Stimulated activated CD4-positive, alpha-beta T cell treated with anti-CD3 and anti-CD28 coated beads, Interleukin-1b, Interleukin-23, amount 100 ng/mL, for 1 hour (primary cell): ENCODE measurements at places on chromosomes 3 and 15.

- no peak for DNase-seq
Measured at GRCh38 chr15:59052915-59053407, 52.0 kb upstream of the CCNB2 start.

DNA sequence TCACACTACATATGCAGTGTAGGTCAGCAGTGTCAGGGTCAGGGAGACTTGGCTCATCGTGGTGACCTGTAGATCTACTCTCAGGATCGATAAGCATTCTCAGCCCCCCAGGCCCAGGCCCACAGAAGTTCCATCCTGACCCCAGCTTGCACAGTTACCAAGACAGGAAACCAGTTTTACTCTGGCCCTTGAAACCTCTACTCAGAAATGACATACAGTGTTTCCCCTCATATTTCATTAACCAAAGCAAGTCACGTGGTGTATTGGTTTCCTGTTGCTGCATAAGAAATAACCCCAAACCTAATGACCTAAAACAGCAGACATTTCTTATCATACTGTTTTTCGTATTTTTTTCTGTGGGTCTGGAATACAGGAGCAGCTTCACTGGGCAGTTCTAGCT lies 242.2 kb downstream of the SLCO3A1 start:
- no peak for DNase-seq

DNA sequence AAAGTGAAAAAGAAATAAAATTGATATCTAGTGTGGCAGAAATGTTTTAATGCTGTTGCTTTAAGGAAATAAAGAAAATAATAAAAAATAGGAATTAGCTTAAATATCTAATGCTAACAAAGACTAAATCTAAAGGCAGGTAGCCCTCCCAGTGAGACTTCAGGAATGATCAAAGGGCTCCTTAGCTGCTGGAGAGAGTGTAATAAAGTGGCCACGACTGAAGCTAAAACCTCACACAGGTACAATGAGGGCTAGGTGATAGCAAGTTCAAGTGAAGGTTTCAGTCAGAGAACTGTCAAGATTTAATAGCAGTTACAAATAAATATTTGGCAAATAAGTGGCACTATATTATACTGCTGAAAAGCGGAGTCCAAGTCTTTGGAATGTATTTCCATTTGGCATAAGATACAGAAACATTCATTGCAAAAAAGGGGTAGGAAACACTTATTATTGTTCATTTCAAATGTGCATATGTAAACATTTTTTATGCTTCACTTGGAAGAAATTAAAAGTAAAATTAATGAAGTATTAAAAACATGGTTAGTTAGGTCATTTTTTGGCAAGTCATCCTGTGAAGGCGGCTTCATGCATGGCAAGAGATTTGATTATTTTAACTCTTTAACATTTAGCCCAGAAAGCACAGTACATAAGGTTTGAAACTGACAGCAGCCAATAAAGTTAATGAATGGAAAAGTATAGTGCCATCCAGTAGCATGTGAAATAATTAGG lies 168.2 kb downstream of the ECT2 start:
- no peak for DNase-seq

- DNase-seq: no peak
Measured at GRCh38 chr3:37982331-37982730, 8.3 kb upstream of the VILL start.

DNA sequence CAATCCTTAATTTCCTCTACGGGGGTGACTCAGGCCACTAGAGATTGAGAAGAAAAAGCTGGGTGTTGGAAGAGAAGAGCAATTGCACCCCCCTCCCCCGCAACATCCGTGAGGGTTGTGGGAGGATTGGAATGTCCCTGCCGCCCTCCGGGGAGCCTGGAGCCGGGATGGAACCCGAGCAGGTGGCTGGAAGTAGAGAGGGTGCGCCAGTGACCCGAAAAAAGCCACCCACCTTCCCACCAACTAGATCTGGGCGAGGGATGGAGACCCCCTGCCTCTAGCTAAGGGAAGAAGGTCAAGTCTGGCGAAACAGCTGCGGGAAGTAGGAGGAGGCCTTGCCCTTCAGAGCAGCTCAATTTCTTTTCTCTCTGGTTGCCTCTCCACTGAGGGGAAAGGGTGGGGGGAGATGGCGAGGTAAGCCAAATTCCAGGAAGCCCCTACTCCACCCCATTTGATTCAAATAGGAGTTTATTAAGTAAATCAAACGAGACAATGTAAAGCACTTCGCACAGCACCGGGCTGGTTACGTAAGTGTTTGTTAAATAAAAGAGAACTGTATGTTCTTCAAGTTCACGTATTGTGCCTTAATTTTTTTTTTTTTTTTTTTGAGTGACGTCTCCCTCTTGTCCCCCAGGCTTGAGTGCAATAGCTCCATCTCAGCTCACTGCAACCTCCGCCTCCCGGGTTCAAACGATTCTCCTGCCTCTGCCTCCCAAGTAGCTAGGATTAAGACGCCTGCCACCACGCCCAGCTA lies 1.1 kb upstream of the WWTR1 start:
- no peak for DNase-seq

DNA sequence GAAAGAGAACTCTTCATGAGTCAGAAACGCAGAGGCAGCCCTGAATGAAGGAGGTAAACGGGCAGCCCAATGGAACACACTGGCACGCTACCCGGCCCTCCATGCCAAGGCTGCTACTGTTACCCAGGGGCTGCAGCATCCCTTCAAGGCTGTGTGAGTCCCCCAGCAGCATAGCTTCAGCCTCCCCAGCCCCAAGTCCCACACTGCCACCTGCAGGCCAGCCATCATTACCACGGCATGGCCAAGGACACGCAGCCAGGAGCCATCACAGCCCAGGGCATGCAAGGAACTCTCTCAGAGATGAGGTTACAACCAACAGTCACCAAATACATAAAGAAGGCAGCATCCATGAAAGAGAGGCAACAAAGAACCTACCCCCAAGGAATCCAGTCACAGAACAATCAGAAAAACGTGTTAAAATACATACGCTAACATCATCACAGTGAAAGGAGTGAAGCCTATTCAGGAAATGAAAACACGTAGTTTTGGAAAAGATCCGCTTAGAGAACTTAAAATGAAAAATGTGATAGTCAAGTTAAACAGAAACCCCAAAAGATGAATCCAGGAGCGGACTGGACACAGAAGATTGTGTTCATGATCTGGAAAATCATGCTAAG lies 22.4 kb downstream of the PLA2G4F start:
- peak; percentile 17 for DNase-seq

DNA sequence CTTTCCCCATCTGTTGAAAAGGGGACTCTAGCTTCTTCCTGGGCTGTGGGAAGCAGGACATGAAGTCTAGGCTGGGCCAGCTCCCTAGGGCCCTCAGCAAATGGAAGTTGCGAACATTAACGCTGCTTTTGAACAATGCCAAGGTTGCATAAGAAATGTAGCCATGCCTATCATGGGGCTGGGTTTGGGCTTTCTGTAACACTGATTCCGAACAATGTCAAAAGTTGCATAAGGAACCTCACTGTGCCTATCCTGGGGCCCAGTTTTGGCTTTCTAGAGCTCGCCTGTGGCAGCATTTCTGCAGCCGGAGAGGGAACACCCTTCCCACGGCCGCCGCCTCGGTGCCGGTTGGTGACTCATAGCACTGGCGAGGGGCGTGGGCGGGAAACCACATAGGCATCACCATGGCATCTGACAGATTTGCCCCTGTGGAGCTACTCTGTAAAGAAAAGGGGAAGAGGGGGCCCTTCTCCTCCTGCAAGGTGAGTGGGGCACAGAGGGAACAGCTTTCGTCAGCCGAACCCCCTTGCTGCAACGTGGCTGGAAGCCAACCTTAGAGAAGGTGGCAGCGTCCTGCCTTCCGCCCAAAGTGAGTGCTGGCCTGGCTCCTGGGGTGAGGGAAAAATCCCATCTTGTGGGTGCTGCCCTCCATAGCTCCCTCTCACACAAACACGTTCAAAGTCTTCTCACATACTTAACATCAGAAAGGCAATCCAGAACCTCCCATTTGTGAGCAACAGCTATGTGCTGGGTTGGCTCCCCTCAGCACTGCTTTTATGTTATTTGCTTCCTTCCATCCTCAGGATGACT lies 46.6 kb upstream of the ATP2B2 start:
- peak; percentile 29 for DNase-seq

DNA sequence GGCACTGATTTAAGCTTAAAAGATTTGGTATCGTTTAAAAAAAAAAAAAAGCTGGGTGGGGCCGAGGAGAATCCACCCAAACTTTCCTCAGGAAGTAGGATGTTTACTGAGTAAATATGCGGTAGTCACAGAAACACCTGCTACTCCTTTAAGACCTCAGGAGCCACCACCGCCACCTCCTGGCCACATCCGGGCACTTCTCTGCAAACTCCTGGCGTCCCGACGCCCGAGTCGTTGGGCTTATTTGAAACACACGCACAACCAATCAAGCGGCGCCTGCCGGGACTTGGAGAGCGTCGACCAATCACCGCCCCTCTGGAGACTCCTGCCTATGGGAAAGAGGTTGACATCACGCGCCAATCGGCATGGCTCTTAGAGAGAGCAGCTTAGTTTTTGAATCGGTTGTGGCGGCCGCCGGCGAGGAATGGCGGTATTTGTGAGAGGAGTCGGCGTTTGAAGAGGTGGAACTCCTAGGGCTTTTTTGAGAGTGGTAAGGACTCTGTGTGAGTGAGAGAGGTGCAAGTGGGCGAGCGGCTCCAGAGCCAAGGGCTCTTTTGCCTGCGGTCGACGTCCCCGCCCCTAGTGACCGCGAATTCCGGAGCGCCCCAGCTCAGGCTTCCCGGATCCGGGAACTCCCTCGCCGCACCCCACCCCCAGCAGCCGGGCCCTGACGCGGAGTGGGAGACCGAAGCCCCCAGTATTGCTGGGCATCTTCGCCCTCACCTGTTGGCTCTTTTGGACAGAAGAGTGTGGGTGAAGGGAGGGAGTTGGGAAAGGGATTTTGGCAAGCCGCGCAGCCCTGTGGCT lies at the start of gene ECT2:
ECT2 (plus strand) TSS at position 359 of the 807 bp plus-strand sequence. CDS start 3,805 bp downstream, outside the sequence.
- peak; percentile 92 for DNase-seq

DNA sequence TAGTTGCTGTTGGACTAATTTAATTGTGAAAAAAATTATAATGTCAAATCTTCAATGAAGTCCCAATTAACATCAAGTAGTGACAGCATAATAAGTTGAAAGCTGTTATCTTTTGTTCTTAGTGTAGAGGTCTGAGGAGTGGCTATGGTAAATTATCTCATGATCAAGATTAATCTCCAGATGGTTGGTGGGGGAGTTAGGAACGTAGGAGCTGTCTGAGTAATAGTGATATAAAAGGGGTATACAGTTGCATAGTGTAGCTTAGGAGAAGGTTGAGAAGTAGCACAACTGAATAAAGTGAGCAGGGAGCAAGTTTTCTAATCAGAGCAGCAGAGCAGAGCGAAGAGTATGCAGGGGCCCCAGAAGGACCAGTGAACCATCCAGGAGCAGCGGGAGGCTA lies 19.5 kb downstream of the TMOD2 start:
- DNase-seq: no peak

DNA sequence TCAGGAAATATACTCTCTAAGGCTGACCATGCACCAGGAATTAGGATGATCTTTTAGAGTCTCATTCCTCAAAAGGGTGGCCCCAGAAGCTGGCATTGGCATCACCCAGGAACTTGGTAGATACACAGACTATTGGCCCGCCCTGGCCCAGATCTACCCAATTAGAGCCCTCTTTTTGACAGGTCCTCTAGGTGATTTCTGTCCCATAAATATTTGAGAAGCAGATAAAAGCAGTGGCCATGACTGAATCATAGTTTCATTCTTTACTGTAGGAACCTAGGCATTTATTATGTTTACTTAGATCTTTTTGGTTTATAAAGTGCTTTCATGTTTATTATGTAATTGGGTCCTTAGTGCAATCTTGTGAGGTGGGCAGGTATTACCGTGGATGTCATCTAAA lies 7.6 kb downstream of the TLNRD1 start:
- no peak for DNase-seq

GRCh38 chr3:119314821-119315220 lies 20.6 kb downstream of the ARHGAP31 start:
- DNase-seq: no peak

DNA sequence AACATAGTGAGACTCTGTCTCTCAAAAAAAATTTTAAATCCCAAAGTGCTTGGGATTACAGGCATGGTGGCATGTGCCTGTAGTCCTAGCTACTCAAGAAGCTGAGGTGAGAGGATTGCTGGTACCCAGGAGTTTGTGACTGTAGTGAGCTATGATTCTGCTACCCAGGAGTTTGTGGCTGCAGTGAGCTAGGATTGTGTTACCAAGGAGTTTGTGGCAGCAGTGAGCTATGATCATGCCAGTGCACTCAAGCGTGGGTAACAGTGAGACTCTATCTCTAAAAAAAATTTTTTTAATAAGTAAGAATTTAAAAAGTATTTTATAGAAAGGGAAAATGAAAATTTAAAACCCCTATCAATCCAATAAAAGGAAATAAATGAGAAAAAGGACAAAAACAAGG lies 69.5 kb downstream of the FAIM start:
- no peak for DNase-seq

- no peak for DNase-seq
Measured at GRCh38 chr15:61227269-61227949, 1.7 kb downstream of the RORA start.

- DNase-seq: no peak
Measured at GRCh38 chr3:170387950-170388349, 30.4 kb downstream of the SKIL start.
